ENCODE measurements at places on chromosomes 1 and 21.

GRCh38 chr1:30764939-30765555 lies 7.5 kb upstream of the LAPTM5 start:
- DNase-seq: no peak

DNA sequence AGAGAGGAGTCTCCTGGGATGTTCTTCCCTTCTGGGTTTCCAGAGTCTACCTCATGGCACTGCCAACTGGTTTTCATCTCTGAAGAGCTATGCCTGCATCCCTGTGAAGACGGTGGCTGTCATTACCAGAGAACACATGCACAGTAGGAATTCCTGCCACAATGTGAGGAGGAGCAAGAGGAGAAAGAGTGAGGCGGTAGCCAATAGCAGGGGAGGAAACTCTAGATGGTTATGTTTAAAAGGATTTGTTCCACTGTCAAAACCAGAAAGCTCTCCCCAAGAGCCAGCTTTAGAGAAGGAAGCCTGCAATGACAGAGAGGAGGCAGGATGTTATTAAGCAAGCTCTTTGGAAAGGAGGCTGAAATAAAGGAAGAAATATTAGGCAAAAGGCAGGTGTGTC lies 12.3 kb downstream of the LMX1A start:
- no peak for DNase-seq

DNA sequence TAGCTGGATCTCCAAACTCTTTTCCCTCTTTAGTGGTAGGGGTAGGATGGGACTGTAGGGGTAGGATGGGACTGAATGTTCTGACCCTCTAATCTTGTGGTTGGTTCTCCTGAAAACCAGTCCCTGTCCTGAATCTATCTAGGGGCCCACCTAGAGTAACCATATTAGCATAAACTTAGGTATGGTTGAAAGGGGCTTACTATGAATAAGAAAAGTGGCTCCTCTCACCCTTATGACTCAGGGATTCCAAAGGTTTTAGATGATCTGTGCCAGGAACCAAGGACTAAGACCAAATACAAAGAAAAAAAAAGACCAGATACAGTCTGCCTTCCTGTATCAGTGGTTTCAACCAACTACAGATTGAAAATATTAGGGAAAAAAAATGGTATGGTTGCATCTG lies 28.9 kb downstream of the RNF2 start:
- no peak for DNase-seq

GRCh38 chr1:59986516-59987310 lies 60.1 kb upstream of the CYP2J2 start:
- DNase-seq: no peak

- DNase-seq: no peak
Measured at GRCh38 chr1:97112442-97112841, 390.9 kb downstream of the PTBP2 start.

GRCh38 chr1:68160021-68160420 lies 72.3 kb downstream of the WLS start:
- DNase-seq: no peak

DNA sequence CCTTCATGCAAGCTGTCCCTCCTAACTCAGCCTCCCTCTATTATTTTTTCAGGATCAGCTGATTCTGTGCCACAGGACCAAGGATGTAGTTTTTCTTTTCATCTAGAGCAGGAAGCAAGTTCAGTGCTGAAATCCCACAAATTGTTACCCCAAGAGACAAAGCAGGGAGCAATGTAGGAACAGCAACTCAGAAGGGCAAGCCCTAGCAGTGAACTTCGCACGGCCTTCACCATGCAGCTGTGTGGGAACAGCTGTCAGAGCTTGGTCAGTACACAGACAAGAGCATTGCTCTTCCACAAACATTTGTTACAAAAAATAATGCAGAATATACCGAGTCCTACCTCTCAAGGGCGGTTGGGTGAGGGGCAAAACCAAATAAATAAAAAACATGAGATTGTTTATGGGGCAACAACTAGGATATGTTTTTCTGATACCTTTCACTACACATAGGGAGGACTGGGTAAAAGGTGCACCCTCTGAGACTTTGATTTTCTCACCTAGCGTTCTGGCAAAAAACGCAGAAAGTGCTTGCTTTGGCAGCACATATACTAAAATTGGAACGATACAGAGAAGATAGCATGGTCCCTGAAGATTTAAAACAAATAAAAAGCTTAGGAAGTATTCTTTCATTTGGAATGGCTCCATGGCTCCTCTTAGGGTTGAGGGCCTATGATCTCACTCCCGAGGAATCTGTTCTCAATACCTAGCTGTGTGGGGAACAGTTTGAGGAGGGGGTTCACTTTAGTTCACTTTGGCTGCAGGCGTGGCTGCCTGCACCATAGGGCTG lies 37.1 kb upstream of the ANGPTL7 start:
- no peak for DNase-seq

DNA sequence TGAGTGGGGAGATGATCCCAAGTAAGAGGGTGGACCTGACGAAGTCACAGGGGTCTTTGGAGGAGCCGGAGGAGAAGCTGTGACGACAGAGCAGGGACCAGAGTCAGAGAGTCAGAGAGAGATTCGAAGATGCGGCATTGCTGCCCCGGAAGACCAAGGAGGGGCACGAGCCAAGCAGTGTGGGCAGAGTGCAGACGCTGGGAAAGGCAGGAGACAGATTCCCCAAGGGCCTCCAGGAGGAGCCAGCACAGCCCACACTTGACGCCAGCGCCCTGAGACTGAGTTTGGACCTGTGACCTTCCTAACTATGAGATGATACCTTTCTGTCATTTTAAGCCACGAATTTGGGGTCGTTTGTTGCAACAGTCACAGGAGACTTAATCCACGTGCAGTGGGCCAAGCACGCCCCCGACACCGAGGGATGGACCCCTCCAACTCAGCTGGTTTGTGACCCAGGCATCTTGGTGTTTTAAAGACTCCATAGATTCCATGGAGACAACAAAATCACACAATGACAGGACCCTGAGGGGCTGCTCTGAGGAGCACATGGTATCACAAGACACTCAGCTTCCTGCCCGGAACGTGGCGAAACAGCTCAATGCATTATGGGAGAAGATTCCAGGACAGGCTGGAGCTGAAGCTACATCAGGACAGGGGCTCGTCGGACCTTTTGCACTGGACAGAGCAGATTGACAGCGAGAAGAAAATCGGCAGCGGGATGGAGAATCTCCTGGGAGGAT lies 11.0 kb upstream of the TFF1 start:
- DNase-seq: no peak

GRCh38 chr1:81254560-81254959 lies 546.2 kb upstream of the ADGRL2 start:
- no peak for DNase-seq

DNA sequence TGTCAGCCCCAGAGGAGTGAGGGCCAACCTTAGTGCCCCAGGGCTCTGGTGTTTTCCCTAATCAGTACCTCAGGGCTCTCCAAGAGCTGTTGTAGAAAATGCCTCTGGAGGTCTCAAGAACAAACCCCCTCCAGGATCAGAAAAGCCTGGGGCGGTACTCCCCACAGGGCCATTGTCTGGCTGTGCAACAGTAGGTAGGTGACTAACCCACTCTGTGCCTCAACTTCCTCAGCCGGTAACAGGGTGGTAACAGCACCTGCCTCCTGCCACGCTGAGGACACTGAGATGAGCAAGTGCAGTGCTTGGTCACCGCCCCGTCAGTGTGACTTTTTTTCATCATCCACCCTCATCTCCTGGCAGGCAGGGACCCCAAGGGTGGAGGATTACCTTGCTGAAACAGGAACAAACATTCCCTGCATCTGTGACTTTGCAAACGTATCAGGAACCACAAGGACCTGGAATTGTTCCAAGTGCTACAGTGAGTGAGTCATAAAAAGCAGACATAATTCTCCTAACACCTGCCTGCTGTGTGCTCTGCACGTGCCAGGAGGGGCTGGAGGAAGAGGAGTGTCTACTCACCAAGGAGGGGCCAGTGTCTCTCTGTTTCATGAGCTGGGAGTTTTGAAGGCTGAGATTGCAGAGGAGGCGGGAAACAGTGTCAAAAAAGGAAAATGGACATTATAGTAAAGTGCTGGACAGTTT lies 440.8 kb downstream of the NPHP4 start:
- DNase-seq: no peak

DNA sequence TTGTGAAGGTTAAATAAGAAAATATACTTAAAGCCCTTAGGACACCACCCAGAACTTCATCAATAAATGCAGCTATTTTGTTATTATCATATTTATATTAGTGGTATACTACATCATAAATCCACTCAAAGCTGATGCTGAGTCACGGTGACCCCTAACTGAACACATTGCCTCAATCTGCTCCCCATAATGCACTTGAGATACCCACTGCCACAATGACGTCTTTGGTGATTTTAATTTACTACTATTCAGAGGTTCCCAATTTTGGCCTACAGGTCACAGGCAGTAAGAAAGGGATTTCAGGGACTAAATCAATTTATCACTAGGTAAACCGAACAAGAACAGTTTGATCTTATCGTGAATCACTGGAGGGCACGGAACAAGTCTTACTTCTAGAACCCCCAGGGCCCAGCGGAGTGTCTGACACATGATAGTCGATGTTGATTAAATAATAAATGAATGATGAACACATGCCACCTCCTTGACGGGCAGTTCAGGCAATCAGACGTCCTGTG lies 493 bp upstream of the CHD1L start:
- DNase-seq: no peak

DNA sequence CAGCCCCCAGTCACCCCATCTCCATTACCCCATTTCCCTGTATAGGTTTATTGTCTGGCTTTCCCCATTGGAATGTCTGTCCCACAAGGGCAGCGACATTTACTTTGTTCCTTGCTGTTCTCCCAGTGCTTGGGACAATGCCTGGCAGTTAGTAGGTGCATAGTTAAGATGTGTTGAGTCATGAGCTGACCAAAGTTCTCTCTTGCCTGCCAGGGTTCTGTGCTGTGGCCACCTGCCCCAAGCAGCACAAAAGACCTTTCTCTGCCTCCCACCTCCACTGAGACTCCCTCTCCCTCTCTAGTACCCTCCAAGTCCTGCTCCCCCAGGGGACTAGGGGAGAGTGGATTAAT lies 40.0 kb downstream of the TMCO4 start:
- DNase-seq: no peak

DNA sequence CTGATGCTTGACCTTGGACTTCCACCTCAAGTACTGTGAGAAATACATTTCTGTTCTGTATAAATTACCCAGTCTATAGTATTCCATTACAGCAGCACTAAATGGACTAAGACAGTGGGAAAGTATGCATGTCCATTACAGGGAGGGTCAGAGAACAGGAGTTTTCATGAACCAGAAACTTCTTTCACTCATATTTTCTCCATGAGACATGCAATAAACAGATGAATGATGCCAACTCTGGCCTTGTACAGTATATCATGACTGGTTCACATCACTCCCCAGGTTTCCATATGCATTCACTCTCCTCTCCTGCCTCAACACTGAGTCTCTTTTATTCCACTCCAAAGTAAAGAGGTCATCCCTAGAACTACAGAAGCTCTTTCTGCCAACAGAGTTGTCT lies 4.5 kb upstream of the IFI16 start:
- no peak for DNase-seq

- DNase-seq: no peak
Measured at GRCh38 chr1:85660541-85660940, 47.7 kb downstream of the ZNHIT6 start.

DNA sequence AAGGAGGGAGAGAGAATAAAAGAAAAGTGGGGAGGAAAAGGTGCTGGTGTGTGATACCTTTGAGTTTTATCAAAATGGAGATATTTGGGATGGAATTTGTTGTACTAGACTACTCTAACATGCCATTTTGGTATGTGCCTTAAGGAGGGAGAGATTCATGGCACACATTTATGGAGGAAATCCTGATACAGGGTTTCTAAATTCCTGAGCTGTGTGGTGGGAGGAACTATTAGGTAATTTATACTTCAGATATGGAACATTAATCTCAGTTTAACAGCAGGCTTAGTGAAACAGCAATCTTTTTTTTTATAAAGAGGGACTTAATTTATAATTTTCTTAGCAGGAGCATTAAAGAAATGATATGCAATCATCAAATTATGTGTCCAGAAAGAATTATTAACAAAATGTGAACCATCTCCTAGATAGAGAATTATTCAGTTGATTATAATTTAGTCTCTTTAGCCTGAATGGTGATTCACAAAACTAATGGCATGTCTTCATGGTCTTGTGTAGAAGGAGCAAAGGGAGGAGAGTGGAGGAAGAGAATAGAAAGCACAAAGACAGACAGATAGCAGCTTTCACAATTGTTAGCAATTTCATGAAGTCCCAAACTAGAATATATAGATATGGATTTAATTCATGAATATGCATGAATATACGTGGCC lies 301.6 kb downstream of the HLX start:
- DNase-seq: no peak

DNA sequence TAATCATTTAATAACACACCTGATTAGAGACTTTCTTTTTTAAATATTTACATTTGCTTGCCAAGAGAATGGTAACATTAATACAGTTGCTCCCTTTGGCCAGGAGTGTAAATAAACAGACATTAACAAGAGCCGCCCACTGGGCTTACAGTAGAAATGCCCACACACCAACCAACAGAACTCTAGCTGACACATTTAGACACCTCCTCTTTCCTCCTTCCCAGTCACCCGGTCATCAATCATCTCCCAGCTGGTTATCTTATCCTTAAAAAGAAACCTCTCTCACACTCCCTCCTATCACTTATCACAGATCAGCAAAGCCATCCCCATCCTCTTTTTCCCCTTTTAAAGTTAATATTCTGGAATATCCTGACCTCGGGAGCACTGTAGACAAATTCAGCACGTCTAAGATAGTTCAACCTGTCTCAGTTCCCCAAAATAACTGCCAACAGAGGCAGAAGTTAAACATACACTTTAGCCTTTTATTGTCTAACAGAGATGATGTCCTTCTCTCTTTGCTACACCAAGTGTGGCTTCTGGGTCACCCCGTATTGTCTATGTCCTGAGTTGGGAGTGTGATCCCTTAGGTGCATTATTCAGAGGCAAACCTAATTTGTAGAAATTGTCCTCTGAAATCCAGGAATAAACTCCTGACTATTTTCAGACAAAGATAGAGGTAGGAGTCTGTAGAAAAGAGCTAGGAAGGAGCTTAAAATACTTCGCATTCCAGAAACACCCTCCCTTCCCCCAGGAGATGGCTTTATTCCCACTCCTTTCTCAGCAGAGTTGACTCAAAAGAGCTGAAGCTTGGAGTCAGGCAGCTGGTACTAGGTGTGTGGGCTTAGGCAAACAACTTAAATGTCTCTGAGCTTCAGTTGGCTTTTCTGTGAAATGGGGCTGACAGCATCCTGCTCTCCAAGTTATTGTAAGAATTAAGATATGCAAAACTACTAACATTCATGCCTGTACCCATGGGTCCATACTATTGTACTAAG lies 8.8 kb downstream of the MYCL start:
- no peak for DNase-seq

GRCh38 chr1:24713176-24713575 lies 32.1 kb upstream of the CLIC4 start:
- no peak for DNase-seq

DNA sequence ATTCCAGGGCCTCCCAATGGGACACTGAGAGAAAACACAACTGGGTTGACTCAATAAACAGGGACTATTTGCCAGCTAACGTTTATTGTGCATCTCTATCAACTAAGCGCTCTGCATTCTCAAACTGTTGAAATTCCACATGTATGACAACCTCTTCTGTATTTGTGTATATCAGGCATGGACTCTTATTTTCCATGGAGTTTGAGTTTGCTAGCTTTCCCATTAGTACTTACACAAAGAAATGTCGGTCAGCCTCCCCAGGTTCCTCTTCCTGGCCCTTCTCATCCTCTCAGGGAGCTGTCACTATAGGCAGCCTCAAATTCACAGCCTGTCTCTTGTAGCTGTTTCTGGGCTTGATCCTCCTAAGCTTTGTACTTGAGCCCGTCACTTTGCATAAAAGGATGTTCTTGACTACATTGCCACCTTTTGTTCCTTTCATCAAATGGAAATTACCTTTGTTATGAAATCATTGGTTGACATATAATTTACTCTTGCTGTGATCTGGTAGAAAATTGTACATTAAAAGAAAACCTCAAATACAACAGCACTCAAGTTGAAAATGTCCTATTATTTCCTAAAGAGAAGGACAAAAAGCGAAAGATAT lies 60.0 kb upstream of the NTPCR start:
- no peak for DNase-seq
